ENCODE measurements at places on chromosomes 4 and X.

- DNase-seq, result no peak
Measured at GRCh38 chr4:41307638-41308037, 50.9 kb downstream of the UCHL1 start.

DNA sequence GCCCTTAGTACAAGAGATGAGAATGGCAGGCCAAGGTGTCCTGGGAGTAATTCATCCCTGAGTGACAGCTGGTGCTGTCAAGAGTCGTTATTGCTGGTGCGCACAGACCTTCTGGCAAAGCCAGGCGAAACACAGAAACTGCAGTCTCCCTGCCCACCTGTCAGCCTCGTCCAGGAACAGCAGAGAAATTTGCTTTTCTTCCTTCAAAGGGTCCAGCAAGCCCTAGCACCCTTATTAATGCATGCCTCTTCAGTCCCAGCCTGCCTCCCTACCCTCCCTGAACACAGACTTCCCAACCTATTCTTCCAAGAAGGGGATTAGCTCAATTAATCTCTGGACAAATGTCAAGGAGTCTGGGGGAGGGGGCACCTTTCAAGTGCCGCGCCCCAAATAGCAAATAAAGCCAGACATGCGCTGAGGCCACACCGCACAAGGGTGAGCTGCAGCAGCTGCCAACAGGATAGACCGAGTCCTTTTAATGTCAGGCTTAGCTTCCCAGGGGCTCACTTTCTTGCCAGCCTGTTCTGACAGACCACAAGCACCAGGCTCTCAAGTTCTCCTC lies 250.7 kb upstream of the RASGEF1B start:
- no peak for DNase-seq

- no peak for DNase-seq
Measured at GRCh38 chr4:109462297-109462696, 28.7 kb downstream of the SEC24B start.

GRCh38 chrX:10197279-10198210 lies 40.8 kb downstream of the CLCN4 start:
- DNase-seq, result no peak

DNA sequence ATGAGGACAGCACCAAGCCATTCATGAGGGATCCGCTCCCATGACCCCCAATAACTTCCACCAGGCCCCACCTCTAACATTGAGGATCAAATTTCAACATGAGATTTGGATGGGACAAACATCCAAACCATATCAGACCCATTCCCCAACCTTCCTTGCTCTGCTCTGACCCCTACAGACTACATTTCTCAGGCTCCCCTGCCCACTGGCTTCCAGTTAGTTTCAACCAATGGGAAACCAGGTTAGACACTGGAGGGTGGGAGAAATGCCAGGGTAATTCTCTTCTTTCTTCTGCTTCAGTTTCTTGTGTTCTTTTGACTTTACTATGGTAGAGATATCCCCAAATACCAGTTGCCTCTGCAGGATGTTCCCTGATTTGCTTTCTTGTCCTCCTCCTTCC lies 125.7 kb downstream of the CLCN4 start:
- no peak for DNase-seq

GRCh38 chrX:134969726-134970125 lies 21.1 kb upstream of the SMIM10 start:
- no peak for DNase-seq

DNA sequence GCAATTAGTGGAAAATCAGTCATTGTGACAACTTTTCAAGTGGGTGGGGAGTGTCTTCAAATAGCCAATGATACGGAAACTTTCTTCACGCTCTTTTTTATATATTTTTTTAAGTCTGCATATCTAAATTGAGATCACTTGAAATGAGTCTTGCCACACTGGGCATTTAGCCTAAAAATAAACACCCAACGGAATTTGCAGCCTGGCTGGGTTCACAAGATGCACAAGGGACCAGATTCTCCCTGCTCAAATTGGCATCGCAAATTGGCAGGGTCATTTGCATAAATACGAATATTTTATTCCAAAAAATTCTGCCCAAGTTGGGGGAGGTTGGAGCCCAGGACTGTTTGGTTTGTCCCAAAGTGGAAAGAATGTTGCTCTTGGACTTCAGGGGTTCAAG lies 87.6 kb downstream of the LIMCH1 start:
- DNase-seq, result no peak

Data from A172 (cell line).